ENCODE measurements at places on chromosomes 1 and 21. TPM values are rescaled to one million over a fixed set of nuclear protein-coding genes. Genes with fewer than 3 reads are reported as not detected.

The GREM2 gene
- 4.7 TPM for total RNA-seq

The AMY1C gene
- not detected for total RNA-seq

The RNASEL gene
- total RNA-seq: 4.4 TPM

The SYT6 gene
- total RNA-seq: not detected

The SYCP1 gene
- total RNA-seq: not detected

The TRIM46 gene
- total RNA-seq: 8.3 TPM

The KIF17 gene
- total RNA-seq: 5.7 TPM

The HHAT gene
- 3.0 TPM for total RNA-seq

The HES3 gene
- not detected for total RNA-seq

The PLA2G5 gene
- not detected for total RNA-seq

The LINGO4 gene
- not detected for total RNA-seq

The HIVEP3 gene
- total RNA-seq: 7.0 TPM

The ACTN2 gene
- not detected for total RNA-seq

The NR5A2 gene
- total RNA-seq: not detected

GRCh38 chr1:151143986-151144385 lies 2.4 kb downstream of the SEMA6C start:
- no peak for DNase-seq

DNA sequence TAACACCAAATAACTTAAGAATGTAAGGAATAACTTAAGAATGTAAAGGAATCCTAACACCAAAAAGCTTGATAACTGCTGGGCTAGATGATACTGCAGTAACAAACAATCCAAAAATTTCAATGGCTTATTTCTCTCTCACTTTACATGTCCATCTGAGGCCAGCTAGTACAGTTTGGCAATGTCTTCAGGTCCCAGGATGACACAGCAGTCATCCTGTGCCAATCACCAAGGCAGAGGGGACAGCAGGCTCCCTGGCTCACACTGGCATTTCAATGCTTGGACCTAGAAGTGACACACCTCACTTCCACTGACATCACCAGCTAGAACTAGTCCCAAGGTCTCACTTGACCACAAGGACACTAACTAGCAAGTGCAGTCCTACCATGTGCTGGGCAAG lies 15.3 kb downstream of the DNAJC11 start:
- peak; percentile 54 for DNase-seq

DNA sequence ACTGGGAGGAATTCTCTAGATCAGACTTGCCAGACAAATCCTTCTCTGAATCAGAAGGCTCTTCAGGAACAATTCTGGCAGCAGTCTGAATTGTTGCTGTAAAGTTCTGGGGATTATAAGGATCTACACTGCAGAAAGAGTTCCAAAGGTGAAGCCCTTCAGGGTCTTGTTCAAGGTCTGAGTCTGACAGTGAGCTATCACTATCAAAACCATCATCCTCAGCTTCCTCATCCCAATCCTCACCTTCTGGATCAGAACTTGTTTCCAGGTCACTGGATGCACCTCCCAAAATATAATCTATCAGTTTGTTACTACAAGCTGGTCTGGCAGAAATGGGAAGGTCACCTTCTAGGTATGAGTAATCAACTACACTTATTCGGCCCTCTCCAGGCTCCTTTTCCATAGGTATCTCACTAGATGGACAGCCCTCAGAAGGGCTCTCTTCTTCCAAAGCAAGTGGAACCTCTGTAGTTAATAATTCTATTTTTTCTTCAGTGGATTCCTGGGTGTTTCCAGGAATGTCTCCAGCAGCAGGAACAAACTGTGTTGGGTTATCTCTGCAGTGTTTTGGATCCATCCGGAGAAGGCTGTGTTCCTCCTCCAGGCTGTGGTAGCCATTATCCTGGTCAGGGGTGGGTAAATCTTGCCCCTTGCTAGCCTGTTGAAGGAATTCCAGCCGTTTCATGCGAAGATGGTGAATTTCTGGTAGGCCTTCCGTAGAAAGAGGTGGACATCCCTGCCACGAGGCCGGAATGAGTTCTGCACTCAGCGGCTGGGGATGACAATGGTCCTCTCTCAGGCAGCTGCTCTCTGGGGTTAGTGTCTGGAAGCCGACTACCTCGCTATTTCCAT lies 1.6 kb downstream of the PPP1R15B start:
- no peak for DNase-seq

DNA sequence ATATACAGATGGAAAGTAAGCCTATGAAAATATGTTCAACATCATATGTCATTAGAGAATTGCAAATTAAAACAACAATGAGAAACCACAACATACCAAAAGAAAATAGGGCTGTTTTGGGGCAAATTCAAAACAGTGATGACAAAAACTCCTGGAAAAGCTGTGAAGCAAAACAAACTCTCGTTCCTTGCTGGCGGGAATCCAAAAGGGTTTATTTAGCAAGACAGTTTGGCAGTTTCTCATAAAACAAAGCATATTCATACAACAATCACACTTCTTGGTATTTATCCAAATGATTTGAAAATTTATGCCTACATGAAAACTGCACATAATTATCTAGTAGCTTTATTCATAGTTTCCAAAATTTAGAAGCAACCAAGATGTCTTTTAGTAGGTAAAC lies 44.4 kb downstream of the COL11A1 start:
- DNase-seq: no peak

- DNase-seq: no peak
These were observed 7.0 kb downstream of the CC2D1B start for GRCh38 chr1:52358851-52359497.

DNA sequence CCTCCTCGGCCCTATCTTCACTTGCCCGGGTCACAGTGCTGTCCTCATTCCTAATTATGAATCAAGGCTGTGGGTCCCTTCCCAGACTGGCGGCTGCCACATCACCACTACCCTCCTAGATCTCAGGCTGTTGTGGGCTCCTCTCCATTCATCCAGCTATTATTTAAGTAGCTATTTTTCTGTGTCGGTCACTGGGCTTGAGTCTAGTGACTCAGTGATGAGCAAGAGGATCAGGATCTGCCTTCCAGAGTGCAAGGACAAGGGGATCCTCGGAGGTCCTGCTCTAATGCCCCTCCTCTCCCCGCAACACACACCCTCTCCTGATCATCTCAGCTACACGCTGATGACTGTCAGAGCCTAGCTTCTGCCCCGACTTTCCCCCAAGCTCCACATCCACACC lies 34.1 kb downstream of the CDCP2 start:
- peak; percentile 89 for DNase-seq

DNA sequence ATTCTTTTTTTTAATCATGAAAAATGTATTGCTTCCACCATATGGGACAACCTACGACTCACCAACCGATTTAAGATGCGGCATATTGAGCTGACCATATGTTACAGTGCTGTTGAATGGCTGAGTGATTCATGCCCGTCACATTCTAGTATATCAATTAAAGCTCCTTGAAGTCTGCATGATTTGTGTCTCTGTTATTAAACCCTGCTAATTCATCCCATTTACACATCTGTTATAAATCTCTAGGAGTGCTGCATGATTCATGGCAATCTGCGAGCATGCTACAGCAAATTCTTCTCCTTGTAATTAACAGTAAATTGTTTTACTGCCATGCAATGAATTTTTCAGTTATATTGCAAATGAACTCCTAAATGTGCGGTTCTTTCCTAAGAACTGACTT lies 239.8 kb downstream of the USH2A start:
- peak; percentile 25 for DNase-seq

DNA sequence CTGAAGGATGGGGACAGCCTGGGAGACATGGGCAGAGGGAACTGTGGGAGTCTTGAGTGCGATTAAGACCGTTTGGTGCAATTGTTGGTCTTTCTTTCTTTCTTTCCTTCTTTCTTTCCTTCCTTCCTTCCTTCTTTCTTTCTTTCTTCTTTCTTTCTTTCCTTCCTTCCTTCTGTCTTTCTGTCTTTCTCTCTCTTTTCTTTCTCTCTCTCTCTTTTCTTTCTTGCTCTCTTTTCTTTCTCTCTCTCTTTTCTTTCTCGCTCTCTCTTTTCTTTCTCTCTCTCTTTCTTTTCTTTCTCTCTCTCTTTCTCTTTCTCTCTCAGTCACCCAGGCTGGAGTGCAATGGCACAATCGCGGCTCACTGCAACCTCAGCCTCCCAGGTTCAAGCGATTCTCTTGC lies 2.9 kb upstream of the KLHDC9 start:
- no peak for DNase-seq

DNA sequence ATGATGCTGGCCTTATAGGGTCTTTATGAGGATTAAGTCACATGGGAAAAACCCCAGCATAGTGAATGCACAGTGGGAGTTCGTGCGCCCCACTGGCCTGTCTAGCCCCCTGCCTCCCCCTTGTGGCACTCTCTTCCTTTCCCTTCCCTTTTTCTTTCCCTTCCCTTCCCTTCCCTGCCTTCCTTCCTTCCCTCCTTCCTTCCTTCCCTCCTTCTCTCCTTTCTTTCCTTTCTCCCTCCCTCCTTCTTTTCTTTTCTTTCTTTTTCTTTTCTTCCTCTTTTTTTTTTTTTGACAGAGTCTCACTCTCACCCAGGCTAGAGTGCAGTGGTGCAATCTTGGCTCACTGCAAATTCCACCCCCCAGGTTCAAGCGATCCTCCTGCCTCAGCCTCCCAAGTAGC lies 38.6 kb downstream of the HTR6 start:
- no peak for DNase-seq

- DNase-seq: peak; percentile 60
These were observed 678.0 kb upstream of the USP24 start for GRCh38 chr1:55893155-55893554.

DNA sequence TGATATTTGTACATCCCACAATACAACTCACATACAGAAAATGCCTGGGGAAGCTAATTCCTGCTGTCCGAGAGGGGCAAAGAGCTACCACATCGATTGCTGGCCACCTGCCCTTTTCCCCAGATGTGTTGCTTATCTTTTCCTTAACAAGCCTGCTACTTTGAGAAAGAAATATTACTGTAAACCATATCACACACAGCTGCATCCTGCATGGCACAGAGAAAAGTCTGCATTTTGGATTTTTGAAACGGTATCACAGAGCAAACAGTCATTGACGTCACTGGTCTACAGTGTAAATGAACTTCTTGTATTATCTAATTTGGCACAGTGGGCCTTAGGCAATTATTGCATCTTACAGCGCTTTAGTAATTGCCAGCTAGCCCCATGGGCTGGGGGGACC lies 164.7 kb downstream of the CLIC6 start:
- no peak for DNase-seq

- DNase-seq: no peak
These were observed 122.6 kb downstream of the FCRL5 start for GRCh38 chr1:157429601-157430240.

DNA sequence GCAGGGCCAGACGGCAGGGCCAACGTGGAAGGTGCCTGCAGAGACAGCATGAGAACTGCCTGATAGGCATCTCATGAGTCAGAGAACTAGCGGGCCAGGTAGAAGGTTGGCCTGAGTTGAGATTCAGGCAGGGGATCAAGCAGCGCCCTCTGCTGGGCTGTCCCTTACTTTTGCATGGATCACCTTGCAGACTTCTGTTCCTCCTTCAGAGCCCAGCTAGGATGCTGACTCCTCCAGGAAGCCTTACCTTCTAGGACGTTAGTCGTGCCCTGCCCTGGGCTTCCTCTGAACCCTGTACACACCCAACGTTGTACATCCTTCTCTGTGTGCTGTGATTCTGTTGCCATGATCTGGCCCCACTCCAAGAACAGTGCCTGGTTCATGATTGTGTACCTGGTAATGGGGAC lies 231.3 kb upstream of the VAMP3 start:
- DNase-seq: peak; percentile 21

GRCh38 chr1:243433737-243434370 lies 178.0 kb downstream of the SDCCAG8 start:
- no peak for DNase-seq

- DNase-seq: no peak
These were observed 219.6 kb downstream of the PDE4B start for GRCh38 chr1:66012106-66012784.

DNA sequence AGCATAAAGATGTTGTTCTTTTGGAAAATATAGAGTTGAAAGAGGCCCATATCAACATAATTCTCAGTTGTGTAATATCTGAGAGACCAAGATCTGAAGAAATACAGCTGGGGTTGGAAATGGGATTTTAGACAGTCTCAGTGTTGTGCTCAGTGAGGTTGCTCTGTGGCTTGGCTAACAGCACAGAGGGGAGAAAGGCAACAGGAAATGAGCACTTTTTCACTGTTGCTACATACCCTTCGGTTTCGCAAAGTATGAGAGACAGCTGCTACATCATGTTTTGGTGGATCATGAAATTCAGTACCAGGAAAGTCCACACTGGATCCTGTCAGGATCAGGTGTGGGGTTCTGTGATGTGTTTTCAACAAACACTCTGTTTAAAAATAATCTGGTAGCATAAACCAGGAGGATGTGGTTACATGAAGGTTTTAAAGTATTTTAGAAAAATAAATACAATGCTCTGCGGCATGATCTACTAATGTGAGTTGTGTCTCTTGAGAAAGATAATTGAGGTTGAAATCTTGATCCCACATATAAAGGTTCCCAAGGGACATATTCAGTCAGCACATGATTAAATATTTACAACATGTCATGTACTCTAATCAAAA lies 7.0 kb upstream of the GPR88 start:
- no peak for DNase-seq

GRCh38 chr1:98210563-98210962 lies 289.7 kb upstream of the DPYD start:
- no peak for DNase-seq

GRCh38 chr1:21685946-21686678 lies 17.0 kb upstream of the RAP1GAP start:
- no peak for DNase-seq

All from HFFc6 (cell line).